Glomerular endothelial cell (primary cell): ENCODE measurements at places on chromosomes 16 and 17. TPM values are rescaled to one million over a fixed set of nuclear protein-coding genes. Genes with fewer than 3 reads are reported as not detected.

The CLEC18A gene
- total RNA-seq, result 1.7 TPM in 1 of 2 replicates, not detected in the other

- peak; percentile 88 for DNase-seq
These were observed at the start of gene SMPD3 for GRCh38 chr16:68448360-68448970. SMPD3 (minus strand) TSS chr16:68448508; CDS start chr16:68372181, 76,327 bp downstream.

DNA sequence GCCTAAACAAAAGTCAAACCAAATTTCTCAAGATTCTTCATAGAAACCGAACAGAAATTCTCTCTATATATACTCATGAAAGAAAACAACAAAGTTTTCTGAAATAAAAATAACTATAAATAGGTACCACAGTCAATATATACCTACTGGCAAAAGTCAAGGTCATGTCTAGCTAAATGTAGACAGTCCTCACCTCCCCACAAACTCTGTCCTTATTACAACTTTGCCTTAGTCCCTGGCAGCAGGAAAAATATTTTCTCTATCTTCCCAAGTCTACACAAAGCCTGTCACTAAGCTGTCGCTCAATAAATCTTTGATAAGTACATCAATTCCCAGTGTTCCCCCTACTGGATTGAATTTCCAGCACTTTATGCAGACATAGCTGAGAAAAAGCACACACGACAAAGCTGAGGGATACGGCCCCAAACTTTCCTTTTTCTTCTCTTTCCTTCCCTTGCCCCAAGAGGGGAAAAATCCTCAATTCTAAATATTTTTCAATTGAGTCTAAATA, 2.7 kb downstream of the CFAP20 start:
- DNase-seq, result no peak

The NPIPB9 gene
- total RNA-seq, result 0.92 and 2.0 TPM in 2 replicates

GRCh38 chr16:373848-374615, 3.7 kb upstream of the MRPL28 start:
- no peak for DNase-seq

The CDH16 gene
- 0.05 TPM in 1 of 2 replicates, not detected in the other for total RNA-seq

The SLC12A3 gene
- total RNA-seq, result not detected in 2 replicates

DNA sequence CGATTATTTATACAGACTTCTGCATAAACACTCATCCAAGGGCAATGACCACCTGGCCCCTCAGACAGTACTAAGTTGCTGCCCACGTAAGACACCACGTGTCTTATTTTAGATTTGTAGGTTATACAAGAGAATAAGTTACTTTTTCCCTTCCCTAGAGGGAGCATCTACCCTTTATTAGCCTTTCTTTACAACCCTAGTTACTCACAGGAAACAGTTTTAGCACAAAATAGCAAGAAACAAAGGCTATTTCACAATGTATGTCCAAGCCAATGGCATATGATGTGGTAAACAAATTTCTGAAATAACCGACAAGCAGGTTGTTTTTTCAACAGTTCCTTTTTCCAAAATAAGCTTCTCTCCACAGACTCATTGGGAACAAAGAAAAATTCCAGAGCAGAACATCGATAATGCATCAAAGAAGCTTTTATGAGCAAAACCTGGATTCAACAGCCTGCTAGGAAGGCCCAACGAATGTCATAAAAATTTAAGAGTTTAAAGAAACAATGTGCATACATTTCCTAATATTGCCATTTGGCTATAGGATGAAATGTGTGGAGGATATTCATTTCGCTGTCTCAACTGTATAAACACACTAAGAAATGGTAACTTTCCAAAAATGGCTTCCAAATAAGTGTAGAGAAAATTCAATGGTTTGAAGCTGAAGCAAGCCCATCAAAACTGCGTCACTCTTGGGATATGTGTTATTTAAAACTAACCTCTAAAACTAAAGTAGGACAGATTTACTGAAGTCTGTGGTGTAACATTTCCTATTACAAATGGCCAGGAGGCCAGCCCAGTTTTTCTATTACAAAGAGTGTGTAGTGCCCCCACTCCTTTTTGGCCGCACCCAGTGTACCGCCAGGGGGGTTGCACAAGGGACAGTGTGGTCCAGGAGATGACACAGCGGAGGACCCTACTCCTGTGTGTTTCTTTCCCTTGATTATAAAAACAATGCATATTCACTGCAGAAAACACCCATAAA, 50.4 kb upstream of the ERN1 start:
- no peak for DNase-seq

The ZNF213 gene
- 7.5 and 15.1 TPM in 2 replicates for total RNA-seq

DNA sequence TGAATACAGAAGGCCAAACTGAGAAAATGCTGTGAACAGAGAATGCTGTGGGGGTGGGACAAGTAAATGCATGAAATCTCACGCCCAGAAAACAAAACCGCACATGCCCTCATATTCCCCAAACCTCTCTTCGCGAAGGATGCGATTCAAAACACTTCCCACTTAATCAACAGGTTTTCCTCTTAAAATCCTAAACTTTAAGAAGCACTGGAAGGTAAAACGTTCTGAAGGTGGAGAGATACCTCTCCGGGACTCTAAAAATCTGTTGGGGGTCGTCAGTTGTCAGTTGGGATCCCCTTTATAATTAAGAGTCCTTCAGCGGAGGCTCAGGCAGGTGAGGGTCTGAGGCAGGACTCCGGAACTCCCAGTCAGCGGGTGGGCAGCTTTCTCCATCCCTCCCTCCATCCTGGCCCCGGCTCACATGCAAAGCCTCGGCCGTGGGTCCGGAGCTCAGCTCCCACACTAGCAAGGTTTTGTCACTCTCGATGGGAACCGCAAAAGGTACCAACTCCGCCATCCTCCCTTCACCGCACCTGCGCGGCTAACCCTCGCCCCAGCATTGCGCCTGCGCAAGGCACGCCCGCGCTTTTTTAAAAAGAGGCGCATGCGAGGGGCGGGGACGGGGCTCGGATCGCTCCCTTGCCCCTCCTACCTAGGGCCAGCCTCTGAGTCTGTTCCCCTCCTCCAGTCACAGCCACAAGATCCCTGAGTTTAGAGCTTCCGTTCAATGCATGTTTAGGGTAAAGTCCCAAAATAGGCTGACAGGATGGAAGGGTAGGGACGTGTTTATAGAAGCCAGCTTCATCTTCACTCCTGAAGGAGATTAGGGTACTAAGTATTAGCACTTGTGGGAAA, at the start of gene RDM1:
TSS of gene RDM1 (minus strand) at position 563 of the 855 bp plus-strand sequence. CDS start at position 517, 46 bp downstream.
- DNase-seq, result no peak

DNA sequence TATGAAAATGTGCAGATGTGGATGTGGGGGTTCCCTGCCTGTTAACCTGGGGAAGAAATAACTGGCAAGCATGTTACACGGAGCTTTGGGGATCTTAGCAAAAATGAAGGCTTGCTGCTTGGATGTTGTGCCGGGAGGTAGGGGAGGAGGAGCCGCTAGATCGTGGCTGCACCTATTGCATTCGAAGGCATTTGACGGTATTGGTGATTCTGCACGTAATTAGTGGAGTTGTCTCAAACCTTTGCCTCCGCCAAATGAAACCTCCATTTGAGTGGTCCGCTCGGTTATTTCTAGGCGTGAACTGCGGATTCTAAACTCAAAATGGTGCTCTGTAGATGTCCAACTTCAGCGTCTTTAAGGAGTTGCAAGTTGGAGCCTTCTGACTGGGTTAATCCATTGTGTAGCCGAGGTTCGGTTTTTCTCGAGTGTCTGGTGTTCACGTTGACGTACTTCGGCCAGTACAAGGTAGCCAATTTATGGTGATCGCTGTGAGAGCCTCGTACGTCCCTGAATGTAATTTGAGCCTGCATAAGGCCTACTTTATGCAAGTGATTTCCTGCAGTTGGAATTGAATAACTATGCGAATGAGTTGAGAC, 1.5 kb downstream of the TNRC6C start:
- no peak for DNase-seq

- no peak for DNase-seq
These were observed 26.4 kb downstream of the ADCY9 start for GRCh38 chr16:4089811-4090301.

The SARM1 gene
- 4.7 and 6.7 TPM in 2 replicates for total RNA-seq

- no peak for DNase-seq
These were observed 66.1 kb upstream of the SMURF2 start for GRCh38 chr17:64728041-64728695.

DNA sequence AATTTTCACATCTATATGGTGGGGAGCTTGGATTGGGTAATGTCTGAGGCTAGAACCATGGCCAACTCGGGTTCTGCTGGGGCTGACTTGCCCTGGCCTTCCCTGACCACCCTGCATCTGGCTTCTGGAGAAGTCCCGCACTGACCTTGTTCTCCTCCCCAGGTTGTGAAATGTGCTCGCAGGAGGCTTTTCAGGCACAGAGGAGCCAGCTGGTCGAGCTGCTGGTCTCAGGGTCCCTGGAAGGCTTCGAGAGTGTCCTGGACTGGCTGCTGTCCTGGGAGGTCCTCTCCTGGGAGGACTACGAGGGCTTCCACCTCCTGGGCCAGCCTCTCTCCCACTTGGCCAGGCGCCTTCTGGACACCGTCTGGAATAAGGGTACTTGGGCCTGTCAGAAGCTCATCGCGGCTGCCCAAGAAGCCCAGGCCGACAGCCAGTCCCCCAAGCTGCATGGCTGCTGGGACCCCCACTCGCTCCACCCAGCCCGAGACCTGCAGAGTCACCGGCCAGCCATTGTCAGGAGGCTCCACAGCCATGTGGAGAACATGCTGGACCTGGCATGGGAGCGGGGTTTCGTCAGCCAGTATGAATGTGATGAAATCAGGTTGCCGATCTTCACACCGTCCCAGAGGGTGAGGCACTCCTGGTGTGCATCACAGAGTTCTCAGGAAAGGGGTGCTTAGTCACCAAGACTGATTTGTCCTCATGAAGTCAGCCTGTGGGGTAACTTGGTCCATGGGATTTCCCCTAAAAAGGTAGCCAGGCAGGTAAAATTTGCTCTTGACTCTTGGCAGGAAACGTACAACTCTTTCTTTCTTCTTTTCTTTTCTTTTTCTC, 6.1 kb downstream of the NOD2 start:
- DNase-seq, result no peak

The APOBR gene
- not detected in 2 replicates for total RNA-seq

GRCh38 chr16:57648581-57649442, 19.3 kb upstream of the ADGRG3 start:
- no peak for DNase-seq

GRCh38 chr17:6577686-6578263, 21.4 kb upstream of the PITPNM3 start:
- no peak for DNase-seq

The NOD2 gene
- total RNA-seq, result 0.23 and 0.29 TPM in 2 replicates

DNA sequence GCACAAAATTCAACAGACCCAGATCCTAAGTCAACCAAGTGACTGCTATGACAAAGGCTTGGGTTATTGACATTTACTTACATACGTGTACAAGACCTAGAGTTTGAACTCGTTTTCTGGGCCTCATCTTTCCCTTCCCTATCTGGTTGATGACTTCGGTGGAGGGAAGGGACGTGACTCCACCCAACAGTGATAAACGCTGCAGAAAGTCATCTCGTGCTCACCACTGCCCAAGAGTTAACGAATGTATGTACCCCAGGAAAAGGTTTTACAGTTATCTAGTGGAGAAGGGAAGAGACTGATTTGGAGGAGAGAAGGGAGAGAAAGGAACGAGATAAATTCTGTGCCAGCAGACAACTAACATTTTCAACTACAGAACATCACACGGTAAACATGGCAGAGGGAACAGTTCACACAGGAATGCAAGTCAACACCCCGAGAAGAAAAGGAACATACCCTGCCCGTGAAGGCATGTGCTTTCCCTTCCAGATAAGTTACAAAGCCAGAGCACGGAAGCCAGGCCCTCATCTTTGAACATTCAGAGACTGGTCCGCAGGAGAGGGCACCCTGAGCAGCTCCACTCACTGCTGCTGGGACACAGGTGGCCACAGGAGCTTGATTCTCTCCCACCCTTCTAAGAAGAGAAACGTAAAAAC, 13.9 kb upstream of the CYTH1 start:
- no peak for DNase-seq

- DNase-seq, result no peak
These were observed 14.0 kb upstream of the KRT222 start for GRCh38 chr17:40678902-40679522.

The ALOX15B gene
- not detected in 2 replicates for total RNA-seq

DNA sequence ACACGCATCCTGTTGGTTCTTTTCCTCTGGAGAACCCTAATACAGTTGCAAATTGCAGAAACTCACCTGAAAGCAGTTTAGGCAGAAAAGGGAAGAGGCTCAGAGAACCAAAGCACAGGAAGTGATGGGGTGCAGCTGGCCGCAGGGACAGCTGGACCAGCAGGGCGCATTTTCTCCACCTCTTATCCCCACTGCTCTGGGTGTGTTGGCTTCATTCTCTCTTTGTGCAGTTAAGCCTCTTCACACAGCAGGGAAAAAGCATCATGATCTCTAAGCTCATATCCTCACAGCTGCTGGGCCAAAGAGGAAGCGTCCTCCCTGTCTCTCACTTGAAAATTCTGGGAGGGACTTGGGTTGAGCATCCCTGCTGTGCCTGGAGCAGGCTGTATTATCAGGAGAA, 20.0 kb upstream of the LRRC75A start:
- no peak for DNase-seq

DNA sequence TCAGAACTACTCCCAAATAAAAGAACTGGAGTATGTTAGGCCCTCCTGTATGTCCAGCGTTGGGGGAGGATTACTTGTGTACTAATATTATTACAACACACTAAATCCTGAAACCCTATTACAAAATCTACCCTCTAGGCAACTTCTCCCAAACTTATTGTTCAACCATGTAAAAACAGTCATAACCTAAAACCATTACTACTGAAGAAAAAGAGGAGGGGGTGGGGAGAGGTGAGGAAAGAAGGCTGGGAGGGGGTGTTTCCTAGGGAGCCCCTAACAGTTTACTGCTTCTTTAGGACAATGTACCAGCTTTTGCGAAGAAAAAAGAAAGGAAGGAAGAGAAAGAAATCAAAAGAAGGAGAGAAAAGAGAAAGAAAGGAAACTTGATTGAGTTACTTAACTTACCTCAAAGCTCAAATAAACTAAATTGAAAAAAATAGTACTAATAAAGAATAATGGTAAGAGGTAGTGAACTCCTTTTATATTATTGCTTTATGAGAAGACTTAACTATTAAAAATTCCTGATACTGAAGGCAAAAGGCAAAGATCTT, 2.3 kb downstream of the SALL1 start:
- DNase-seq, result no peak

- DNase-seq, result no peak
These were observed 10.6 kb downstream of the ADCY7 start for GRCh38 chr16:50276801-50277555.
